ENCODE measurements at places on chromosomes 5 and 9.

DNA sequence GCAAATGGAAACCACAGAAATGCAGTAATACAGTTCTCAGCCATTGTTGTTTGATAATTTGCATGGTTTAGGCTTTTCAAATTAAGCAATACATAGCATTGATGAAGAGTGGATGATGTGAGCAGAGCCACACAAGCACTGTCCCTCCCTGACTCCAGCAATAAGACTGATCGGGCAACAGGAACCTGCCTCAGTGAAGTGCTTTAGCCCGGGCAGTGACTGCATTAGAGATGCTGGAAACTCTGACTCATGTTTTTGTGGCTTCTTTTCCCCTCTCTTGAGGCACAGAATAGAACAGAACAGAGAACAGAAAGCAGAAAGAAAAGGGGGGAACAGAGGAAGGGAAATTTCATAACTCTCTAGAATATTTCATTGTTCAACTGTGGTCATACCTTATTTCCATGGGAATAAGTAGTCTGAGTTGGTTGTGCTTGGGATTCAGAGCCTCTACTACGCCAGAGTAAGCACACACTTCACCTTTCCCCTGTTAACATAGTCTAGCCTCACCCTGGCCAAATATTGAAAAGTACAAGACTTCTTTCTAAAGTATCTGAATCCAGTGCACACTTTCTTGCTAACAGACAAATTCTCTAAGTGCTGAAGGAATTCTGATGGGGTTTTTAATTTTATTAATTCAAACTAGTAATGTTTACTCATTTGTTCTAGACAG is 164.8 kb upstream of the VCAN start:
- peak; percentile 76 for DNase-seq

GRCh38 chr9:91219557-91219956 is 142.2 kb downstream of the AUH start:
- no peak for DNase-seq

- no peak for DNase-seq
These were observed 19.4 kb upstream of the RFK start for GRCh38 chr9:76413658-76414057.

DNA sequence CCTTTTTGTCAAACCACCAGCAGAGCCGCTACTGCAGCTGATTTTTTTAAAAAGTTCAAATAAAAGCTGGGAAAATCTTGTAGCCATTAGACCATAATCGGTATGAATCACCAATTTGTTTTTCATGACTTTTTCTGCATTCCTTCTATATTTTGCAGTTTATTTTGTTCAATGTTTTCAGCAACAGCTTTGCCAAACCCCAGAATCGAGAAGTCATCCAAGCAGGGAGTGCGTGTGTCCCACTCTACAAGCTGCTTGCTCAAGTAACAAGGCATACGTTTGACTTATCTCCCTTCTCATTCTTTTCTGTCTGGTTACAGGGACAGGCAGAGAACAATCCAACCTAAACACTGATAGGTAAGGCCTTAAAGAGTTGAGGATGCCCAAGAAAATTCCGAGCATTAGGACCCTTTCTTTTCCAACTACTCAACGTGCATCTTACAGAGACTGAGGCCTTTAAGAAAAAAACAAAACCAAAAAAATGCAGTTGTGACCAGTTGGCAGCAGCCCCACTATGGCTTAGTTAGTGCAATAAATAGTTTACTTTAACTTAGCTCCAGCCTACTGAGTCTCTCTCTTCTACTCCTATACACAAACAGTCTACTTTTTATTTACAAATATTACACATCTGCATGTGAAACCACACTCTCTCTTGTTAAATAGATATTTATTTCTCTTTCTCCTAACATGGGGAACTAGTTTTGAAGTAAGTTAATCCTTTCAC is 134.7 kb upstream of the SLIT3 start:
- no peak for DNase-seq

GRCh38 chr5:62038024-62038423 is 268.0 kb upstream of the KIF2A start:
- peak; percentile 5 for DNase-seq

GRCh38 chr9:82332774-82333152 is 344.2 kb downstream of the SPATA31D1 start:
- no peak for DNase-seq

- no peak for DNase-seq
These were observed 45.6 kb downstream of the CNTRL start for GRCh38 chr9:121120386-121120785.

GRCh38 chr9:114385397-114386181 is 2.2 kb downstream of the AKNA start:
- peak; percentile 94 for DNase-seq

- DNase-seq: no peak
These were observed 170.0 kb downstream of the EBF1 start for GRCh38 chr5:158929552-158930218.

- peak; percentile 86 for DNase-seq
These were observed 74.3 kb downstream of the KIAA0825 start for GRCh38 chr5:94544031-94544650.

- no peak for DNase-seq
These were observed 158.2 kb downstream of the SPOCK1 start for GRCh38 chr5:137340881-137341280.

DNA sequence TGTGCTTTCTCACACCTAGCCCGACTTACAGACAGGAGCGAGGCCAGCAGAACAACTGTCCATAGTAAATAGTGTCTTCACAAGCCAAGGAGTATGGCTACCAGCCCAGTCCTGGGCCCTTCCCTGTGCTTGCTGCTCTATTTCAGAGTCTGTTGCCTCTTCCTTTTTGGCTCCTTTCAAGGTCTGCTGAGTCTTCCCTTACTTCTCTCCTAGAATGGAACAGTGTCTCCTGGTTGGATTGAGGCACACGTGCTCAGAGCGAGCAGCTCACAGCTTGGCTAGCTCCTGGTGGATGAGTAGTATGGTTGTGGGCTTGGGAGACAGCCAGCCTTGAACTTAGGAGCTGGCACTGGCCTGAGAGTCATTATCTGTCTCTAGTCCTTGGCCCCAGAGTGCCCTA is 72.8 kb downstream of the TLE4 start:
- DNase-seq: no peak

GRCh38 chr9:24479361-24480059 is 66.2 kb downstream of the IZUMO3 start:
- DNase-seq: no peak

GRCh38 chr5:40078898-40079575 is 600.7 kb upstream of the PTGER4 start:
- DNase-seq: peak; percentile 53

DNA sequence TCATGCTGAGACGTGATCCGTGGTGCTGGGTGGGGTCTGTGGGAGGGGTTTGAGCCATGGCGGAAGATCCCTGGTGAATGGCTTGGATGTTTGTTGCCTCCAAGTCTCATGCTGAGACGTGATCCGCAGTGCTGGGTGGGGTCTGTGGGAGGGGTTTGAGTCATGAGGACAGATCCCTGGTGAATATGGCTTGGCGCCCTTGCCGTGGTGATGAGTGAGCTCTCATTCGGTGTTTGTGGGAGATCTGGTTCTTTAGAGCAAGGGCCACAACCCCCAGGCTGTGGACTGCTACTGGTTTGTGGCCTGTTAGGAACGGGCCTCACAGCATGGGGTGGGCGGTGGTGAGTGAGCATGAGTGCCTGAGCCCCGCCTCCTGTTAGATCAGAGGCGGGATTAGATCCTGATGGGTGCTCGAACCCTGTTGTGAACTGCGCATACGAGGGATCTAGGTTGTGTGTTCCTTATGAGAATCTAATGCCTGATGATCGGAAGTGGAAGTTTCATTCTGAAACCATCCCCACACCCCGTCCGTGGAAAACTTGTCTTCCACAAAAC is 31.2 kb downstream of the NKD2 start:
- no peak for DNase-seq

DNA sequence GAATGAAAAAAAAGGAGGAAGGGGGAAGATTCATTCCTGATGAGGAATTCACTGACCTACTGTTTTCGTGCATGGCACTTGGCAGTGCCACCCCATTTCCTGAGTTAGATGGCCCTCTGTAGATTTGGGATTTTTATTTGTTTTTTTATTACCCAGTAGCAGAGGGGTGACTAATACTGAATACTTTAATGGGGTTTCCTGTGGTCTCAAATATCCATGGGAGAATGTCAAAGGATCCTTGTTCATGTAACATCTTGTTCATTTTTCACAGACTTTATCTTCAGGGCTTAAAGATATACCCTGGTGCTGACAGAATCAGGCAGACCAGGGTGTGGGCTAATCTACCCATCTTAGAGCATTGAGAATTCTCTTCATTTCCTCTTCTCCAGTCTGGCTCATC is 93.0 kb downstream of the MAMDC2 start:
- no peak for DNase-seq

DNA sequence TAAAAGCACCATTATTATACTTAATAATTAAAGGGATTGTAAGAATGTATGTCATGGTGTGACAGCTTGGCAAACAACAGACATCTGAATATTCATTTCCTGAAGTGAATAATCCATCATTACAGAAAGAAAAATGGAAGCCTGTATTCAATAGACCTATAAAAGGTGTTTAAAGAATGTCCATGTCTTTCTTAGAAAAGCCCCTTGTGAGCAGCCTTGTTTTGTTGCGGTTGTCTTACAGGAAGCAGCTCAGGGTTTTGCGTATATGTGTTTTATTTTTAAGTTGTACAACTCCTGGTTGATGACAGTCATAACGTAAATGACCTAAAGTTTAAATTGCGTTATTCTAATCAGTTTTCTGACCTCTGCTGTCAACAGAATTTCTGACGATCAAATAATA is 53.8 kb downstream of the CAST start:
- DNase-seq: no peak

DNA sequence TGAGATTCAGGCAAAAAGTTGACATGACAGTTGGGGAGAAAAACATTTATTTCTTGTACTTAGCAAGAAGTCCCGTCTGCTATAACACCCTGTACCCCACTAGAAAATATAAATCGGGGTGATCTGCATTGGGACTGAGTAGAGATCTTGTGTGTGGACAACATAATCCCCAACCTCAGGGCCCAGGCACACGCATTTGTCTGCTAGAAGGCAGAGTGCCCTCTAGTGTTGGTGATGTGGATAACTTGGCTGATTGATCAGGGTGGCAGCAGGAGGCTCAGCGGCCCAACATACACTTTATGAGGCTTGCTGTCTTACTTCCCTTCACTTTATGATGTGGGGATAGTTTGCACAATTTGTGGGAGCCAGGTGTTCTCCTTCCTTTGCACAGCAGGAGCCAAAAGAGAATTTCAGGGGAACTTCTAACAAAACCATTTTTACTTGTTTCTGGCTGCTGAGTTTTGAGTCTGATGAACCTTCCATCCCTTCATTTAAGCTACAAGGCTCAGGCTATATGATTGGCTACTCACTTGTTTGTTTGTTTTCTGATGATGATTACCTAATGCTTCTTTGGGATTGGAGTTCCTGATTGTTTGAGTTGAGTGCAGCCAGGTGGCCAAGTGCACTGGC is 263.2 kb downstream of the DMAC1 start:
- peak; percentile 81 for DNase-seq

DNA sequence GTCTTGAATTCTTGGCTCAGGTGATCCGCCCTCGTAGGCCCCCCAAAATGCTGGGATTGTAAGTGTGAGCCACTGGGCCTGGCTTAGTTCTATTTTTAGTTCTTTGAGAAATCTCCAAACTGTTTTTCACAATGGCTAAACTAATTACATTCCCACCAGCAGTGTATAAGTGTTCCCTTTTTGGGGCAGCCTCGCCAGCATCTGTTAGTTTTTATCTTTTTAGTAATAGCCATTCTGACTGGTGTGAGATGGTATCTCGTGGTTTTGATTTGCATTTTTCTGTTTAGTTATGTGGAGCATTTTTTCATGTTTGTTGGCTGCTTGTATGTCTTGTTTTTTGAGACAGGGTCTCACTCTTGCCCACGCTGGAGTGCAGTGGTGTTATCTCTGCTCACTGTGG is 28.2 kb downstream of the CNOT6 start:
- DNase-seq: peak; percentile 30

- no peak for DNase-seq
These were observed 35.1 kb downstream of the DMXL1 start for GRCh38 chr5:119105971-119106370.

DNA sequence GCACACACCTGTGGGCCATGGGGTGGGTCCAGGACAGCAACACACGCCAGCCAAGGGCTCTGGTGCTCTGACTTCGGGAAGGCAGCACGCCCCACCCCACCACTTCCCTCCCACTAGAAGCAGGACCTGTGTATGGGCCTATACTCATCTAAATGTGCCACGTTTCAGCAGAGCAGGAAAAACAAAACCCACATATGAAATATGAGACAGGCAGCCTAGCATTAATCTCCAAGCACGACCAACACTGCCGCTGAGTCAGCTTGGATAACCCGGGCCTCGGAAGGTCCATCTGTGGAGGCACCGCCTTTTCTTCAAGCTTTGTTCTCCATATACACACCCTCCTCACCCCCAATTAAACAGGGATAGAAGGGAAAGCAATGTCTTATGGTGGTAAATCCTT is 203.1 kb downstream of the ROR2 start:
- no peak for DNase-seq

DNA sequence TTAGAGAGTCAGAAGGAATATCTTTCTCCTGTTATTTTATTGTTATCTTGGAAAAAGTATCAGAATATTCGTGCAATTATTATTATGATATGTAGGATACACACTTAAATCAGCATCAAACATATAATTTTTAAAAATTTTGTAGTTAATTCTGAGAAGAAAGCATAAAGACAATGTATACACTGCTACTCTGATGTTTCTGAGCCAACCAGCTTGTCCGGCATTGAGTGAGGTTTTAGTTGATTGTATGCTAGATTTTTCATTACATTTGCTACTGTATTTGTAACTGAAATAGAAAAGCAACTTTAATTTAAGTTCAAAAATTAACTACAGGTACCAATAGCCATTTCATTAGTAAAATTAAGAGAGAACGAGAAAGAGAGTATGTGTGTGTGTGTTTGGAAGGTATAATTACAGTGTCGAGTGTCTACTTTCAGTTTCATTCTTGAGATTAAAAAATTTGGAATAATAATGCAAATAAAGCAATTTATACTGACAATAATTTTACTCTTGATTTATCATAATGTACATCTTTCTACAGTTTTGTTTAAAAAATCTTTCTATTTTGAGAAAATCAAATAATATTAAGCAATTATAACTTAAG is 160.4 kb upstream of the CDH12 start:
- DNase-seq: peak; percentile 7

Measured in hematopoietic multipotent progenitor cell treated with erythropoietin and hydrocortisone succinate and interleukin-3 and kit ligand, for 4 days (in vitro differentiated cells).